ENCODE measurements at places on chromosomes 3 and 15.

DNA sequence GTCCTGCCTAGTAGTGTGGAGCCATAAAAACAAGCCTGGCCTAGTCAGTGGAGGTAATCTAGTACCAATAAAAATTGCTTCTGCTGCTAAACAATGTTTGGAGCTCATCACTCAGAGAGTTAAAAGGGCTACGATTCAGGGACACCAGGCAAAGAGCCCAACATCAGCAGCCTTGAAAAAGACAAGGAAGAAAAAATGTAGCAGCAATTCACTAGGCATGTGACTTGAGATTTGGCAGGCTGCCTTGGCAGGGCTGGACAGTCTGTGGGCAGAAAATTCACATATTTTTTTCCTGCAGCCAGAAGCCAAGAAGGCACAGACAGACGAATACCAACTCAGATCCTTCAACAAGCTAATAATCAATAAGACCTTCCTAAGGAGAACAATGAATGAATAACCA, 47.2 kb downstream of the IGSF11 start:
- no peak for DNase-seq

DNA sequence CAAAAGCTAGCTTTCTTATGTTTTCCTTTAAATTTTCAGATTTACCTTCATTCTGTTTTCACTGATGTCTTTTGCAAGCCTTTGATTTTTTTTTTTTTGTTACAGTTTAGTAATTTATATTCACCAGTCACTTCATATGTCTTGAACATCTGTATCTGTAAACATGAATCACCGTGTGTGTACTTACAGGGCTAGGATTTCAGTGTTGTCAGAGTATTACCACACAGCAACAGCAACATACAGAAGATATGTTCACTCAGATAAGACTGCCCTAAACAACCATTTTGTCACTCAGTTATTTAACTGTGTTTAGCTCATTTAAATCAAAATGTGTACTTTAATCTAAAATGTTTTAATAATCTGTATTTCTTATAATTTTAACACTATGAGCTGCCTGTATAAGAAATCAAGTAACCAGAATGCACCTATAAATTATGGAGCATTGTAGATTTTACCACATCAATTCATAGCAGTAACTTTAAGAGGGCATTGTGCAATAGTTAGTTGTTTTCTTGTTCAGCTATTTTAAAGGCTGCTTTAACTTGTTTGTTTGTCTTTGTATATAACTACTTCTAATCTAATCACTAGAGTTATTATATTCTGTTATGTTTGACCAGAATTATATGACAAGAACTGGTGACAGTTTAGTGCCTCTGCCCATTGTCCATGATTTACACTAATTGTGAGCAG, 50.4 kb downstream of the GHSR start:
- no peak for DNase-seq

GRCh38 chr3:8560366-8561007, 58.9 kb downstream of the LMCD1 start:
- no peak for DNase-seq

DNA sequence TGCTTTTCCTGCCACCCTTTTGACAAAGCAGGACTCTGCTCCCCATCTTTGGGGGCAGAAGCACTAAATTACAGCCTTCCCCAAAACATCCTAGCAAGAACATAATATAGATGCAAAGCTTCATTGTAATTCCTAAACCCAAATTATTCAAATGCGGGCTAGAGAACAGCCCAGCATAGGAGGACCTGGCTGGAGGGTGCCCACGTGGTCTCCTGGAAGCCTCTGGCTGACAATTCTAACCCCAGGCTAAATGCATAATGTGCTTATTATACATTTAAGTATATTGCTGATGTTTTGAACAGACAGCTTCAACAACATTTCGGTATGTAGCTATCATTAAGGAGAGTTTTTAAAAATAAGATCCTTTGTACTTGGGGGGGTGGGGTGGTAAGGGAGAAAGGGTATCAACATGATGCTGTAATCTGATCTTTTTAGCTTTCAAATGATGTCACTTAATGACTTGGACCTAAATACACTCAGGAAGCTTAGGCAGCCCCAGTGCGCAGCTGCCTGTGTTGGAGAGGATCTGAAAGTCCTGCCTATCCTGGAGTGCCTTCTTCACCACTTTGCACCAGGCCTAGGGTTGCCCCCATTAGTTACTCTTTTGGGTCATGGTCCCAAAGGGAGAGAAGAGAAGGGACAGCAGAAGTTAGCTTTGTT, 57.2 kb upstream of the USP3 start:
- DNase-seq = no peak

DNA sequence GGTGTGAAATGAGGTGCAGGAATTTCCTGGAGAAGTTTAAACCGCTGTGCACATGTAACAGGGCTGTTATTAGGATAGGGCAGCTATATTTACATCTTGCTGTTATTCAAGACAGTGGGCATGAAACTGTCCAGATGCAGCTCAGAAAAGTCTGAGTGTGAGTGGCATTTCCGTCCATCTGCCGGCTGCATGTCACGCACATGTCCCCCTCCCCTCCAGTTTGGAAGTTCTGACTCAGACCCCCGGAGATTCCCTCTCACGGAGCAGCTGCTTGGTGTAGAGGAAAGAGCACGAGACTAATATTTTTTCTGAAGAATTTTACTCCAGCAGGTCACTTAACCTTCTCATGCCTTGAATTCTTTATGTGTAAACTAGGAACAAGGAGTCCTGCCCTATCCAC, 69.8 kb downstream of the FEM1B start:
- DNase-seq = no peak

- DNase-seq = no peak
Observed at GRCh38 chr3:61631108-61631769, 69.9 kb downstream of the PTPRG start.

- DNase-seq = no peak
Observed at GRCh38 chr3:73401616-73402279, 223.0 kb downstream of the PDZRN3 start.

DNA sequence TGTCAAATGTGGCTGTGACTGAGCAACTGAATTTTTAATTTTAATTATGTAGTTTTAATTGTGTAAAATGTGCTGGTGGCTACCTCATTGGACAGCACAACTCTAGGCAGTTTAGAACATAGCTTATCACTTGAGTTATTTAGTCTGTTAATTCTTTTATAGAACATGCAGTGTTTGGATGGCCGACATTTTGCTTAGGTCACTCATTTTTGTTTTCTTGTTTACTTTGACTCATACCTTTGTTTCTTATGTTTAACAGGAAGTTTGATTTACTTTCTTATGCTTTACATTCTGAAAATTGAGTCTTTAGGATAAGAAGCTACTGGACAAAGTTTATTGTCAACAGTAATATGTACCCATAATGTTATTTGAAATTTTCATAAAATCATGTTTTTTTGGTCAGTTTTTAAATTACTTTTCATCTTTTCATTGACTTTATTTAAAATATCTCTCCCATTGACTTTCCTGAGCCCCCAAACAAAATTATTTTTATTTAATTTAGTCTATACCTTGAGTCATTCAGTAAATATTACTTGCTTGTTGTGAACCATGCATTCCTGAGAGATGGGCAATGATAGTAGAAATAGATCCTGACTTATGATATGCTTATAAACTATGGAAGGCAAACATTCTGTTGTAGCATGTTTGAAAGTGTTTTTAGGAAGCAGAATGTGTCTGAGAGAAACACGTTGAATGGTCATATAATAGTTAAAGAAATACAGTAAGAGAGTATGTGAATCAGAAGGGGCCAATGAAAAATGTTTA, 60.6 kb downstream of the TCF12 start:
- peak; percentile 53 for DNase-seq

- no peak for DNase-seq
Observed at GRCh38 chr3:127754411-127755304, 67.7 kb downstream of the MGLL start.

DNA sequence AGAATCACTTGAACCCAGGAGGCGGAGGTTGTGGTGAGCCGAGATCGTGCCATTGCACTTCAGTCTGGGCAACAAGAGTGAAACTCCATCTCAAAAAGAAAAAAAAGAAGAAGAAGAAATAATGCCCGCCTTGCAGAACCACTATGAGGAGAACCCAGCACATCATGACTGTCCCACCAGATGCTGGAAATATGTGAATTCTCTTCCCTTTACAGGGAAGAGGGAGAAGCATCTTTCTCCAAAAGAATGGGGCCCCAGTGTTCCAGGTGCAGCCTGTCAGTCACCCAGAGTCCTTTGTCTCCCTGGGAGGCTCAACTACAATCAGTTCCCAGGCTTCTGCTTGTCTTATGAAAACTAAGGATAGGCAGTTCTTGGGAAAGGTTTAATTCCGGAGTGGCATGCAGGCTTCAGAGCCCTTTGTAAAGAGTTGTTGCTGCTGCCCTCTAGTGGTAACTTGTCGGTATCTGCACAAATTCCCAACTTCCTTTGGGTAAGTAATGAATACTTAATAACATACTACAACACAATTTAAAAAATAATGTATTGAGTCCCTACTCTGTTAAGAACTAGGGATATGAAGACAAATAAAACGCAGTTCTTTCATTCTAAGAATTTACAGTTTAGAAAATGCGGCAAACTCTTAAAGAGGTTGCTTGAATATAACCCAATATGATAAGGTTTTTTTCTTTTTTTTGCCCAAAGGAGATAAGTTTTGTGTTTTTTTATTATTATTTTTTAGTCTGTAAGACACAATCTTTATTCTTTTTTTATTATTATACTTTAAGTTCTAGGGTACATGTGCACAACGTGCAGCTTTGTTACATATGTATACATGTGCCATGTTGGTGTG, 18.6 kb upstream of the TICRR start:
- no peak for DNase-seq
